ENCODE measurements at places on chromosomes 6 and 20.

DNA sequence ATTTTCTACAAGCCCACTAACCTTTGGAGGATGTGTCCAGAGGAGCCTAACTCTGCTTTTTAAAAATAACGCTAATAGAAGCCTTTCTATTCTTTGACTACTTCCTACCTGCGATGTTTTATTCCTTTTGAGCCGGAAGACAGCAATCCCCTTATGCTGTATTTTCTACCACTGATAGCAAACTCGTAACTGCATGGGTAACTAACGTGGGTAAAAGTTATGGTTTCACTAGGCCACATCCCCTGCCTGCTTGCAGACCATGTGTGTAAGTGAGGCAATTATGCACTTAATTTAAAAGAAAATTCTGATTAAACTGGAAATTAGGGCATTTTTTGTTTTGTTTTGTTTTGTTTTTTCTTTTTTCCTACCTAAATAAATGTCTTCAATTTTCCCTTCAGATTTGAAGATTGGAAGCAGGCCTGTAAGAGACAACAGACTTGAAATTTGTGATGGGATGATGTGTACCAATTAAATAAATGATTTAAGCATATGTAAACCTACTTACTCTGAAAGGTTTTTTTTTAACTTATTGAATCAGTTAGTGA, 931 bp downstream of the UFL1 start:
- no peak for DNase-seq

DNA sequence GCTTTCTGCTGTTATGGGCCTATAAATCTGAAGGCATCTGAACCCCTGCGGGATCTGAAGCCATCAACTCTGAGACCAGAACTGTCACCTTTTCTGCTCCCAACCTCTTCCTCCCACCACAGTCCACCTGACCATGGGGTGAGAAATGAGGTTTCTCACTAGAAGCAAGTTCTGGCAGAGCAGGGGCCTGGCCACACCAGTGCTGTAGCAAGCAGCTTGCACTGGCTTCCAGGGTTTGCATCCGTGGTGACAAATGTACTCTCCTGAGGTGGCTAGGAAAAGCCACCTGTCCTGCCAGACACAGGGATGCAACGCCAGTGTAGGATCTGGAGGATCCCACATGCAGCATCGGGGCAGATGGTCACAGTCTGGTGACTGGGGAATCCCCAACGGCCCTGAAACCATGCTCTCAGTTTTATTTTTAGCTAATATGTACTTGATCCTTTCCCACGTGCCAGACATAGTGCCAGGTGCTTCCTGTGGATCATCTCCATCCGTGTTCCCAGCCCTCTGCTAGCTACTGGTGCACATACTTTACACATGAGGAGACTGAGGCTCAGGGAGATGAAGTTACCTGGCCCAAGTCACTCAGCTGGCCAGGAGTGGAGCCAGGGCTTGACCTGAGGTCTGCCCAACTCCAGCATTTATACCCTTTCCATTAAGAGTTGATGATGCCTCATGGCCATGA, 122.1 kb upstream of the SPACA1 start:
- no peak for DNase-seq

GRCh38 chr6:1436334-1437306, 47.2 kb downstream of the FOXF2 start:
- DNase-seq, result peak; percentile 25

GRCh38 chr6:3707024-3707423, 44.5 kb downstream of the PXDC1 start:
- no peak for DNase-seq

- no peak for DNase-seq
These were observed 12.9 kb upstream of the NQO2 start for GRCh38 chr6:2986722-2987221.

- no peak for DNase-seq
These were observed 64.4 kb downstream of the PTPN1 start for GRCh38 chr20:50574586-50574985.

DNA sequence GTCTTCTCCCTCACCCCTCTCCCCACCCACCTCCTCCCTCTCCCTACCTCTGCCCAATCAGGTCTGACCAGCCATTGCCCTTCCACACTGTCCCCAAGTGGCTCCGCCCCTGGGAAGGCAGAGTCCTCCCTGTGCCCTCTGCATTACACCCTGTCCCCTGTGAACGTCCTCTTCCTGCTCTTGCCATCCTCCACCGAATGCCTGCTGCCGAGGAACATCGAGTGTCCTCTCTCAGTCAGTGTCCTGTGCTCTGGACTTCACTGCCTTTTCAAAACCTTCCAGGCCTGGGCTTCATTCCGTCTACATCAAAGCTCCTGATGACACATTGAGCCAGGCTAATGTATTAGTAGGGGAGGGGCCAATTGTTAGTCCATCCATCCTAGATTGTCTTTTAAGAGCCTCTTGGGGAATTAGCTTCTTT, 3.3 kb upstream of the PACSIN1 start:
- DNase-seq, result no peak

GRCh38 chr20:14012671-14013070, 17.4 kb downstream of the MACROD2 start:
- DNase-seq, result no peak

GRCh38 chr20:22579119-22579427, 5.3 kb downstream of the FOXA2 start:
- no peak for DNase-seq

DNA sequence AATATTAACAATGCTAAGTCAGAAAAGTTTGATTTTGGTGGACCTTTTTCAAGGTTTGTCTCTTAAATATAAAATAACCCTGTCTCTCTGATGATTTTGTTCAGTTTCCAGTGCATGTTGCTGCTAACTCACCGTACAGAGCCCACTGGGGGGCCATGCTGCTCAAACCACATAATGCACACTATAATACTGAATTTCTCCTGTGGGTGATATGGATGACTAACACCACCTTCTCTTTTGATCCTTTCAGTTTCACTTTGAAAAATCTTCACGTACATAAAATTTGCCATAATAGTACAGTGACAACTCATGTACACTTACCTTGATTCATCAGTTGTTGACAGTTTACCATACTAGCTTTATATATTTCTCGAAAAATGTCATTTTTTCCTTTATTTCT, 506.6 kb upstream of the MAN1A1 start:
- peak; percentile 14 for DNase-seq

- no peak for DNase-seq
These were observed 60.3 kb downstream of the TSHZ2 start for GRCh38 chr20:53032478-53032932.

DNA sequence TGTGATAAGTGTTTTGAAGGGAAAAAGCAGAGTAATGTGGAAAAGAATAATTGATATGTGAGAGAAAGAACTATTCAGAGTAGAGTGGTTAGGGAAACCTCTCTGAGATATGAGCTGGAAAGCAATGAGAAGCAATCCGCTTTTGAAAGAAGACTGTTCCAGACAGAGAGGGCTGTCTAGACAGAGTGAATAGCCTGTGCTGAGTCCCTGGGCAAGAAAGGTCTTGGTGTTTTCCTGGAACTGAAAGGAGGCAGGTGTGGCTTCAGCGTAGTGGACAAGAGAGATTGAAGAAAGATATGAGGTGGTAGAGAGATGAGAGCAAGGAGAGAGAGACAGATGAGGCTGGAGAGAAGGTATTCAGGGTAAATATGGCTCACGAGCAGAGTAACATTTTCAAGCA, 190.8 kb downstream of the UBE3D start:
- DNase-seq, result no peak

- DNase-seq, result no peak
These were observed 1.1 kb downstream of the PAX1 start for GRCh38 chr20:21706261-21707195.

GRCh38 chr6:47034926-47035325, 7.2 kb downstream of the ADGRF1 start:
- DNase-seq, result no peak

DNA sequence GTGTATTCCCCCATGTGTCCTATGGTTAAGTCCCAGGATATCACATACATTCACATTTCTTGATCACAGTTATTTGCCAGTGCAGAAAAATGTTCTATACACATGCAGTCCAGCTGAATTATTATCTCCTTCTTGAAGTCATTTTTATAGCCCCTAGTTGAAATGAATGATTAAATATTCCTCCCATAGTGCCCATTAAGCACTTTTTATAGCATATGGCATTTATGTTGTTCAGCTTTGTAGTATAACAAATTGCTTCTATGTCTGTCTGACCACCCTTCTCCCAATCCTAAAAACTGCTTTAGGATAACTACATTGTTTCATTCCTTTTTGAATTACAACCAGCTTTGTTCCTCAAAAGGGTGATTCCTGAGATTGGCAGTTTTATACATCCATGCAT, 123.5 kb downstream of the ADGRB3 start:
- DNase-seq, result no peak

- no peak for DNase-seq
These were observed 166.4 kb downstream of the ATXN1 start for GRCh38 chr6:16594849-16595248.

DNA sequence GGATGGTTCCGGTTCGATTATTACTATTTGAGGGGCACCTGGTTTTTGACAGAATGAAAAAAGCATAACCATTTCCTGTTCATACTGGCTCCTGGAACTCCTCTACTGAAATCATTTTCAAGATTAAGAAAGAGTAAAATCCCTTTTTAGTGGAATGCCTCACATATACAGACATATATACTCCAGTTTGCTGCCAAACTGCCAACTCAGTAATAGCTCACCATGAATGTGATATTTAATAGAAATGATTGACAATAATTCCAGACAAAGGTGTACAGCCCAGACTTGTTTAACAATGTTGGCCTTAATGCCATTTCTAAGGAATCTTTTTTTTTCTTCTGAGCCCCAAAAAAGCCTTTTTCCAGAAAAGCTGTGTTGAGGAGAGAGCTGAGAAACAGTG, 93.1 kb downstream of the JAG1 start:
- DNase-seq, result no peak

DNA sequence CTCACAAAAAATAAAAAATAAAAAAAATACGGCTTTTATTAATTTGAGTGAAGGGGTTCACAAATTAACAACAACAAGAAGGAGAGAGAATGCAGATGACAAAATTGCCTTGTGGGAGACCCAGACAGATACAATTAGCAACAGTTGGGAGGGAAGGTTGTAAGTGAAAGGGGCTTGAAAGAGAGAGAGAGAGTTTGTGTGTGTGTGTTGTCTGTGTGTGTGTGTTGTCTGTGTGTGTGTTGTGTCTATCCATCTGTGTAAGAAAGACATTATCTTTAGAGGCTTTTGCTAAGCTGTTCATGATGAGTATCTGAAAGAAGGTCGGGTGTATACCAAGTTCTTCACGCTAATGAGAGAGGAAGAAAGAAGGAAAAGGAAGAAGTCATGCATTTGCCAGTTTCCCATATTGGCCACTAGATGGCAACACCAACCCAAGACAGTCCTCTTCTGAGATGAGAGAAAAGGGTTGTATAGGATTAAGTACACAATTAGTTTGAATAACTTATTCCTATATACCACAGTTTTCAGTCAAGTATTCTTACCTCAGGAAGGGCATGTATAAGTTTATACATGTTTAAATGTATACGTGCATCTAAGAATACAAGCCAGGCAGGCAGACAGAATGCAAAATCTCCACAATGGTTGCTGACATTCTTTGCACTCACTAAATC, 63.7 kb upstream of the CD2AP start:
- peak; percentile 18 for DNase-seq

- DNase-seq, result no peak
These were observed 395.4 kb downstream of the CDC5L start for GRCh38 chr6:44782892-44783291.

DNA sequence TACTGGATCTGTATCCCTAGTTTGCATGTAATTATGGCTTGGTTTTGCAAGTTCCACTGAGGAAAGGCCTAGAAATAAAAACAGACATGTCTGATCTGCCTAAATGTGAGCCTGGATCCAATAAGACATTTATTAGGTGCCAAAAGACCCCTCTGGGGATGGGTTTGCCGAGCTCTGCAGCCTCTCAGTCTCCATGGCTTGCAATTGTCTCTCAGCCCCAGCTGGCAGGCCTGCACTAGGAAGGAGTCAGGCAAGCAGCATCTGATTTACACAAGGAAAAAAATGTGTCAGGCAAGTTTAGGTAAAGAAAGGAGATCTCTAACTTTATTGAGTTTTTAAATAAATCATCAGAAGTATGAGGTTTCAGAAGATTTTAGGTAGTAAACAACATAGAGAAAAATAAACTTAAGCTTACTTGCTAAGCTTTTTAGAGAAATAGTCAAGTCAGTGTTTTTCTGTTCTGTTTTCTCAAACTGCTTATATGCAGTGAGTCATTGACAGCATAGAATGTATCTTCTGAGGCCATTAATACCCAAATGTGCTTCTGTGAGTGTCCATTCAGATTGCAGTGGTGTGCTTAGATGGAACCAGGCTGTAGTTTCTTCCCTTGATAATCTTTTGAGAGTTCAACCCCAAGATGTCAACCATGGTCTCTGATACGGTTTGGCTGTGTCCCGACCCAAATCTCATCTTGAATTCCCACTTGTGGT, 121.0 kb downstream of the FHL5 start:
- no peak for DNase-seq

- DNase-seq, result peak; percentile 76
These were observed 1.3 kb downstream of the HMGA1 start for GRCh38 chr6:34237722-34238584.

- DNase-seq, result no peak
These were observed 57.0 kb downstream of the TAF4 start for GRCh38 chr20:62008643-62009183.

- DNase-seq, result no peak
These were observed 32.9 kb downstream of the HIVEP2 start for GRCh38 chr6:142912125-142912524.

- no peak for DNase-seq
These were observed 185.5 kb upstream of the ECI2 start for GRCh38 chr6:4320860-4321259.

DNA sequence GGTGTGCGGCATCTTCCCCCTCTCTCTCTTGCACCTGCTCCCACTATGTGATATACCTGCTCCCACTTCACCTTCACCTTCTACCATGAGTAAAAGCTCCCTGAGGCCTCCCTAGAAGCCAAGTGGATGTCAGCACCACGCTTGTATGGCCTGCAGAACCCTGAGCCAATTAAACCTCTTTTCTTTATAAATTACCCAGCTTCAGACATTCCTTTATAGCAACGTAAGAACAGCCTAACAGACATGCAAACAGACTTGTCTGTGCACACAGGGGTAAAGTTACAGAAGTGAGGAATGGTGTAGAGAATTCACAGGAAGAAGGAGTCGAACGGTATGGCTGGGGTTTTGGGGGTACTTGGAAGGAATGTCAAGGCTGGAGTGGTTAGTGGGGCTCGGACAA, 14.8 kb upstream of the TGM2 start:
- no peak for DNase-seq

DNA sequence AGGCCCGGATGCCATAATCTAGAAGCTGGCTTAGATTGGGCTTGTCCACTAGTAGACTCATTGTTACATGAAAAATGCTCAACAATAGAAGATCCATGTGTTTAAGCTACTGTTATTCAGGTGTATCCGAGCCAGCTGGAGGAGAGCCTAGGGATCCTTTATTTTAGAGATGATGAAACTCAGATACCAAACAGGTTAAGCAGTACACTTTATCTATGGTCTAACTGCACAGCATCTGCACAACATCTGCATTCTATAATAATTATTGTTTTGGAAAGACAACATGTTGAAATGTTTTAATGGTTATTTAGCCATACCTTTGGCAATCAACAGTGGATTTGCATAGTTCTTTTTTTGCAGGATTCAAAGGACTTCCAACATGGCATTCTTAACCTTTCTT, 134.1 kb downstream of the RFPL4B start:
- DNase-seq, result no peak

GRCh38 chr6:32050562-32050961, 12.3 kb downstream of the CYP21A2 start:
- DNase-seq, result no peak

GRCh38 chr6:162622572-162622971, 105.0 kb downstream of the PRKN start:
- no peak for DNase-seq

Measured in activated CD8-positive, alpha-beta memory T cell treated with anti-CD3 and anti-CD28 coated beads, Interleukin-2, amount 50 U/mL, for 4 hours (primary cell).